ENCODE measurements at places on chromosomes 2 and 18.

- no peak for DNase-seq
Measured at GRCh38 chr2:225768741-225769140, 369.2 kb downstream of the NYAP2 start.

DNA sequence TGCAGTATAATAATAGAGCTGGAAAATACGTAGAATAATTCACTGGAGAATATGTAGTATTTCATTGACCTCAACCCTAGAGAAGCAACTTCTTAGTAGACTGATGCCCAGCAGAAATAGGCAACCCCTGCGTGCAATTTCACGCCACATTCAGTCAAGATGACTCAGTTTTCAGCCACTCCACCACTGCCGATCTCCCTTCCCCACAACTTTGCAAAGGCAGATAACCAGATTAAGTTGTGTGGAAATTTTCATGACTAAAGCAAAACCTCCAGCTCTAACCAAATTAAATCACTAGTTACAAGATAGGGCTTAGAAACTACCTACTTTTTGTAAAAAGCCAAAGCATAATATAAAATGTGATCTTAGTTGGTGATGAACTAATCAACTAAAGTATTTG lies 63.3 kb upstream of the STK17B start:
- DNase-seq, result peak; percentile 31

GRCh38 chr2:127660291-127660578 lies 14.3 kb downstream of the GPR17 start:
- DNase-seq, result no peak

DNA sequence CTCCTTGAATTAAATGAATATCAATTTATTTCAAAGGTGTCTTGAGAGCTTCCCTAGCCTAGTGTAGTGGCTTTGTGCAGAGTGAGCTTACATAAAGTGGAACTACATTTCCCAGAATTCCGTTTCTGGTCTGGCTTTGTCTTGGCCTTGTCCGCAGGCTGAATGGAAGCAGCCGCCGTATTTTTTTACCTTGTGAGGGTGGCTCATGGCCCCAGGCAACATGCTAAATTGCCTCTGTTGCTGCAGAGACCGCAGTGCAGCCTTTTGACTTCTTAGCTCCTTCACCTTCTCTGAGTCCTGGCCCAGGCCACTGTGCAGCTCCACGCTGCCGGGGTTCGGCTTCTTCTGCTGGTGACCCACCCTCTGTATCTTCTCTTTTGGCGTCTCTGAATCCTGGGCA lies 114.8 kb upstream of the SLC38A11 start:
- no peak for DNase-seq

- DNase-seq, result no peak
Measured at GRCh38 chr18:45837283-45838070, 12.0 kb downstream of the SIGLEC15 start.

DNA sequence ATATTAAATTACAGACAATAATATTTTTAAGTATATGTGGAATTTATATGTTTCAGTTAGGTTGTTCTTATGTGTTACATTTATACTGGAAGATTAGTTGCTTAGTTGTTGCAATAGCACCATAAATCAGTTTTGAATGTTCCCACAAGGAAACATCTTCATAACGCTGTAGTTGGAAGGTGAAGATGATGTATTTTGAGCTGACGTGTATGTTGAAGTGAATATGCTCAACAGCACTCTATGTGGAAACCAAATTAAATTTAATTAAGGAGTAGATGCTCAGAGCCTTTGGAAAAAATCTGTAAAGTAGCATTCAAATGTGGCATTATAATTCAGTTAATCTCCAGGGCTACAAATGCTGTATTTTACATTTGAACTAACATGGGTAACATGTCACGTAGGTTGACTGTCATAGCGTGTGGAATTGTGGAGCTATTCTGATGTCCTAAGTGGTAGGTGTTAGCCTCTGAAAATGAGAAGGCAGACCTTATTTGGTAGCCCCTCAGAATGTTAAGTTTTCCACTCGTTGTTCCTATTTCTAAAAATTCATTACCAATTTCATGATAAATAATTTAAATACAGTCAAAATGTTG lies 88.5 kb downstream of the MEIS1 start:
- DNase-seq, result no peak

GRCh38 chr2:6637330-6637729 lies 228.4 kb downstream of the CMPK2 start:
- DNase-seq, result no peak

DNA sequence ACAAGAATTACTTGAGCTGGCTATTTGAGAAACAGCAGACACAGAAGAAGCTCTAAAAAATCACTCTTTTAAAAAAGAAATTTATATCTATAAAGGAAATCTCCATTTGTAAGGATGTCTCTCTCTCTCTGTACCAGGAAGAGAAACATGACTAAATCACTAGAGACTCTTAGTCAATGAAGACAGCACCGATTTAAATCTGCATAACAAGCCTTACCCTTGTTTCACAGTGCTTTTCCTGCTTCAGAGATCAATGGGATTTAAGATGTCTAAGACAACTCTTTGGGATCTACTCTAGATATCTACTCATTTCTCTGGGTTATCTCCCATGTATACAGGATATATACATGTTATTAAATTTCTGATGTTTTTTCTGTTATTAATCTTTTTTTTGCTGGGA lies 359.2 kb upstream of the RND3 start:
- DNase-seq, result no peak

DNA sequence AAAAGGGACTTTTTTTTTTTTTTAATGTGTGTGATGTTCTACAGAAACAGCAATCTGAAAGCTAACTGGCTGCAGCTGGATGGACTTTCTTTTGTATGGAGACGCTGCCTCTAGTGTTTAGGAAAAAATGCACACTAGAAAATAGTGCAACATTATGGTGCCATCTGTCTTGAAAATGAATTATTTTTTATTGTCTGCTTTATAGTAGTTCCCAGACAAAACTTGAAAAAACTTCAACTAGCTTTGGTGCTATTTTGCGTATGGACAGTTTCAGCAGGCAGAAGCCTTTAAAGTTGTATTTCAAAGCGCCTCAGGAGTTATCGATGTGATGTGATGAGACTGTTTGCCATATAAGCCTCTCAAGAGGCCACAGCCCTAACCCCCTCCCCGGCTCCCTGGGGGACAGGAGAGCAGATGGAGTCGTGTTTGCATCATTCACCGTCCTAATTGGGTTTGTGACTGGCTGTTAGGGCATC lies 86.9 kb downstream of the LTBP1 start:
- DNase-seq, result peak; percentile 31

- no peak for DNase-seq
Measured at GRCh38 chr2:204748286-204748685, 203.0 kb downstream of the PARD3B start.

DNA sequence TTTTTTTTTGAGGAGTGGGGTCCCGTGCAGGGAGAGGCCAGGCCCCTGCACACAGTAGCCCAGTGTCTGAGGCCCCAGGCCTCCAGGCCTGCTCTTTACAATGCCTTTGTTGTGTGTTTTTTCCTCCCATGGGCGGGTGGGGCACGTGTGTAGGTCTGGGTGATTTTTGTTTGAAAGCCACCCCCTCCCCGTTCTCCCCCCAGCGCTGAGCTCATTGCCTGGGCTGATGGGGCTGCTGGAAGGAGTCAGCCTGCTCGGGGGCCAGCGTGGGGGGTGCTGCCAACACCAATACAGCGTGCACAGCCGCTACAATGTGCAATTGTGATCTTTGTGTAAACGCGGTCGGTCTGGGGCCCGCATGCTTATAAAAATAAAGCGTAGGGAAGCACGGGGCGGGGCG lies 142.7 kb downstream of the DYSF start:
- DNase-seq, result no peak

GRCh38 chr2:203328760-203329540 lies 756 bp downstream of the ABI2 start:
- DNase-seq, result peak; percentile 36

- no peak for DNase-seq
Measured at GRCh38 chr18:41695441-41695840, 259.6 kb upstream of the PIK3C3 start.

GRCh38 chr2:20378891-20379519 lies 28.4 kb upstream of the PUM2 start:
- peak; percentile 81 for DNase-seq

All from kidney glomerular epithelial cell (primary cell).